ENCODE measurements at places on chromosomes 4 and X.

DNA sequence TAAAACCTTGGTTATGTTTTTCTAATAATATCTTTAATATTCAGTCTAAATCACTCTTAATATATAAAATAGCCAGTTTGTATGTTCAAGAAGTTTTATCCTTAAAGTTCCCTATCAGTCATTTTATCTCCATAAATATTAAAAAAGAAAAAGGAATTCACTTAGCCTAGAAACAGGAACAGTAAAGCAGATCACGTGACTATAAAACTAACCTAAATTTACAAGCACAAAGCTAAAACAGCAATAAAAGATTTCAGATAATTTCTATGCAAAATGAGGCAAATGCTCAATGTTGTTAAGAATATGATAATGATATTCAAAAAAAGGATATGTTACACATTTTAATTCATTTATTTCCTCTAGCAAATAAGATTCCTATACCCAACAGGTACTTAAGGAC, 57.1 kb upstream of the TNIP3 start:
- DNase-seq, result no peak

DNA sequence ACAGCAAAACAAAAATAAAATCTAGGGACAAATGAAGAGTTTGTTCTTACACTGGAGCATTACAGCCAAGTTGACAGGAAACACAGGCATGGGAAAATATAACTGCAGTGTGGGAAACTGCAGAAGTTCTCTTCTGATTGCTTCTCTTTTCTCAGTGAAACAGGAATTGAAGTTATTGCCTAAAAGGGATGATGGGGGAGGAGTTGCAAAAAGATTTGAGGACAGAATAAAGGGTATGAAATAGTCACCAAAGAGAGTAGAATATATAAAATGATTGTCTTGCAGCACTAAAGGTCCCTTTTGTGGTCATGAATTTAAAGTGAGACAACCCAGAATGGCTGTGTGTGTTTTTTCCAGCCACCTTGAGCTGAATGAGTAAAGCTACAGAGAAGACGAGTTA, 103.7 kb downstream of the JADE1 start:
- no peak for DNase-seq

DNA sequence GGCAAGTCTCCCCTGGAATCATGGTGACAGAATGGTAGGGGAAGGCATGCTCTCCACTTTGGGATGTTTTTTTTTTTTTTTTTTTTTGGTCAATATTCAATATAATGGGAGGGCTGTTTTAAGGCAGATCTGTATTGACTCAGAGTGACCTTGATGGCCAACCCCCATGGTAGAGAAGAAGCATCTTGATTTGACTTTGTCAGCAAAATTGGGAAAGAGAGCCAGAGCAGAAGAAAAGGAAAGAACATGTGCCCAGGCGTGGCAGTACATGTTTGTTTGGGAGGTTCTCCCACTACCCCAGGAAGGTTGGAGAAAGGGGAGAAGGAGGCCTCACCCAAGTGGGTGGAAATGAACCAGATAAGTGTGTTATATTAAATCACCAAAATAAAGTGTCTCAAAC, 62.2 kb upstream of the TBC1D9 start:
- DNase-seq, result no peak

- DNase-seq, result no peak
These were observed 369.7 kb upstream of the TRAM1L1 start for GRCh38 chr4:117455088-117455487.

DNA sequence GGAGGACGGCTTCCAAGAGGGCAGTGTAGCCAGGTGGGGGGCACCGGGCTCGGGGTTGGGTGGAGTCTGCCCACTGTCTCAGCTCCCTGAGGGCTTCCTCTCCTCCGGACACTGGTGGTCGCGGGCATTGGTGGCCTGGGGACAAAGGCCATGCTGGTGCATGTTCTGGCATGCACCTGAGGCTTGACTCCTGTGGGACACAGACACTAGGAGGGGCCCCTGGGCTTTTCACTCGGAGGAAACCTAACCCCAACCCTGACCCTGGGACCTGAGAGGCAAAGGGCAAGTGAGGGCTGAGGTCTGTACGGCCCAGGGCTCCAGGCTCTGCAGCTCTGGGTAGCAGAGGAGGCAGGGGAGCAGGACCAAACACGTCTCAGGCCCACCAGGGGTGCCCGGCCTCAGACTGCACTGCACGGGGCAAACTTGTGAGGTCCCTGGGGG, 22.3 kb upstream of the FGFR3 start:
- DNase-seq, result no peak

- no peak for DNase-seq
These were observed 76.6 kb downstream of the FREM3 start for GRCh38 chr4:143623896-143624295.

DNA sequence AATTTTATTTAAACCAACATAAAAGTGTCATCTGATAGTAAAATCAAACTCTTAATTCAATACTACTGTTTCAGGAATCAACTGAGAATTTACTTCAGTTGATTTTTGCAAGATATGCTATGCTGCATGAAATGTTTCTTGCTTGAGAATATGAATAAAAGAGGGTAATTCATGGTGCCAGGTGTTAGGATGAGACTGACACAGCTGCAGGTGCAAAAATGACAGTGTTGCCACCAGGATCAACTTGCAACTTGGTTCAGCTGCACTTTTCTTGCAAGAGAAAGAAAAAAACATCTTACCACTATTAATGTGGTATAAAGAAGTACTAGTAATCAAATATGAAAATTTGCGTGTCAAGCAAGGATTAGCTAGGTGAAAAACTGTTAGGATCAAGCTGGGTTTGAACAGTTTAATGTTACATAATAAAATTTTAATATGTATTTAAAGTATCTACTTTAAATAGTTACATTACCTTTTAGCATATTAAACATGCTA, 49.7 kb downstream of the CHIC2 start:
- DNase-seq, result no peak

DNA sequence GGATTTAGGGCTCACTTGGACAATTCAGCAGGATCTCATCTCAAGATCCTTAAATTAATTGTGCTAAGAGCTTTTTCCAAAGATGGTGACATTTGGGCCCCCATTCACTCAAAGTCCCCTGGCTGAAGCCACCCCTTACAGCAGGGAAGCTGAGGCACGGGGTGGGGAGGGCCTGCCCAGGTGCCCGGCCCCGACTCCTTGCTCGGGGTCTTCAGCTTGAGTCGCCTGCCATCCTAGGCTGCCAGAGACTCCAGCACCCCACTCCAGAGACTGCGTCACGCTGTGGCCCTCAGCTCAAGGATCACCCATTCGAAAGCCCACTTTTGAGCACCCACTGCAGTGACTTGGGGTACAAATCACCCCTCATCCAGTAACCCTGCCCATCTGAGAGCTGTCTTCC, 39.2 kb upstream of the GPR78 start:
- no peak for DNase-seq

DNA sequence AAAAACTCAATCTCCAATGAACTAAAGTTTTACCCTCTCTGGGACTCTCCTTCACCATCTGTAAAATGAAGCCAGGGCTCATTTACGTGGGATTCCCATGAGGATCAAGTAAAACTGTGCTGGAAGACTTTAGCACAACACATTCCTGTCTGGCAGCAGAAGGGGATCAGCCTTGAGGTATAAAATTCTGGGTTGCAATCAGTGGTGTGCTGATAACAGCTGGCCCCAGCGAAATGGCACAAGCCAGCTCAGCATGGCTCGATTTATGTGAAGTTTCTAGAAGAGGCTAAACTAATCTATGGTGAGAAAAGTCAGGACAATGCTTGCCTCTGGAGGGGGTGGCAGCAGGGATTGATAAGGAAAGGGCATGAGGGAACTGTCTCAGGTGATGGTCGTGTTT, 28.4 kb downstream of the ZNF630 start:
- no peak for DNase-seq

DNA sequence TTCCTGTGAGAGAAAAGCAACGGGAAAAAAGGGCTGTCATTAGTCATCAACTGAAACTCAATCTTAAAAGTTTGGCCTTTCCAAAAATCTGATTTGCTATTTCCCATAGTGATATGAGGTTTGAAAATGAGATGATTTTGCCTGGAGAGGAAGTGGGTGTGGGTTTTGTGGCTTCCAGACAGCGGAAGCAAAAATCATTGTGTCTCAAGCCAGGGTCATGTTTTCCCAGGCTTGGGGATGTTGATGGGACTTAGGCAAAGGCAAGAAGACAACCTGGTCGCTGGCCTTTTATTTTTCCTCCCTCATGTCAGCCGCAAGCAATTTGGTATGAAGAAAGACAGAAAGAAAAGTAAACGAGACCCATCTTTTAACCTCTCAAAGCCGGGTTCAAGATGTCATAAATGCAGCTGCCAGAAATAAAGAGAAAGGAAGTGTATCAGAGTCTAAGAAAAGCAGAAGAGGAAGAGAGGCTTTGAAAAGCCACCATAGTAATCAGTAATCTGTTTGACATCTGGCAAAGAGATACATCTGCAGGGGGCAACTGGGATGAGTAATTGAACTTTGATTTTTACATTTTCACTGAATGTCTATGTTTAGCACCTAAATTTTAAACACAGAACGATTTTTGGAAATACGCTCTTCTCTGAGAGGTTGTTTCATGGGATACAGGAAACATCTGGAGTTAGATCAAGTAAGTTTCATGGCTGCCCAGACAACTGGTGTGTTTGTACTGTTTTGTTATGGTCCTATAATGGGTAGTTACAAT, 521.6 kb upstream of the SLIT2 start:
- no peak for DNase-seq

- DNase-seq, result peak; percentile 27
These were observed 759 bp upstream of the TBC1D1 start for GRCh38 chr4:37889849-37890800.
